ENCODE measurements at places on chromosomes 7 and 10.
A peak's percentile ranks its signal among the peaks of the same experiment; 100 is the strongest.

GRCh38 chr10:103921750-103922195, 3.8 kb upstream of the STN1 start:
- DNase-seq, result no peak

GRCh38 chr7:4132221-4132620, 549.9 kb upstream of the FOXK1 start:
- DNase-seq, result no peak

DNA sequence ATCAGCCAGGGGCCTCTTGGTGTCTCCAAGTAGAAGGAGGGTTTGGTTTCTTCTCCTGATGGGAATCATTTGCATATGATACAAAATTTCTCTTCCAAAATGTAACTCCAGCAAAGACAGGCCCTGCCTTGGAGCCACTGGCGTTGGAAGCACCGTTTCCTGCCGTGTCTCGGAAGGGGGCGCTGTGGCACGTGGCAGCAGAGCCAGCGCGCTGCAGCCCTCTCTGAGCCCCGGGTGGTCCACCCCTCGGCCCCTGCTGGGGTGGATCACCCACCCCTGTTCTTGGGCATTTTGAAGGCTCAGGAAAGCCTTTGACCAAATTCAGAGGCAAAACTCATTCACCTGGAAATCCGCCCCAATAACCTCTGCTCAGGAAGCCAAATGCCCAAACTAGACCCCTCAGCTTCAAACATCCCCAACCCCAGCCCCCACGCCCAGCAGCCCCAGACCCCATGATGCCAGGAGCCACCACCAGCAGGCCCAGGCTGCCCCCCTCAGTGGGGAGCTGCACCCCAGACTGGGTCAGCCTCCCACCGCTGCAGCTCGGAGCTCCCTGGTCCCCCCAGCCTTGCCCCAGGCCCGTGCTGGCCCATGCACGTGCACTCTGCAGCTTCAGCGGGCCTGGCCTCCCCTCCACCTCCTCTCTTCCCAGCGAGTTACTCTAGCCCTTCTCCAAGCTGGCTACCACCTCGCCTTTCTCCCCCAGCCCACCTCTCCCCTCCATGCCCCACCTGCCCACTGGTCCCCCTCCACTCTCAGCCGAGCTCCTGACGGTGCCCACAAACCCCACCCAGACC, 29.5 kb upstream of the ELFN1 start:
- DNase-seq, result no peak

- DNase-seq, result no peak
Observed at GRCh38 chr7:77791336-77791735, 6.9 kb downstream of the TMEM60 start.

GRCh38 chr7:2932402-2933251, 88.5 kb upstream of the GNA12 start:
- no peak for DNase-seq

DNA sequence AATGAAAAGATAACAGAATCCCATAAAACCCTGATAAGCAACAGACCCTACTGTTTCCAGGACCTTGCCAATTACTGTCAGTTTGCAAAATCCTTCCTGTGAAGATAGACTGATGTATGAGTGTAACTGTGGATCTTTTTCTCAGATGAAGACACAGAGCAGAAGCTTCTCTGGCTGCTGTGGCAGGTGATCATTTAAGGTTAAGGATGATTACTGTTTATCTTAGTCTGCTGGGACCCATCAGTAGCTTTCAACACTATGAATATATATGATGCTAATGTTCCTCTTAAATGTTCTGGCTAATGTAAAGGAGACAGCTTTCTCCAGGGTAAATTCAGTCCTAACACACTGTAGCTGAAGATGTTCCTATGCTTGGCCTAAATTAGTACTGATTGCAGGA, 56.0 kb upstream of the CTTNBP2 start:
- no peak for DNase-seq

GRCh38 chr10:104427989-104428388, 74.4 kb downstream of the CFAP58 start:
- no peak for DNase-seq

DNA sequence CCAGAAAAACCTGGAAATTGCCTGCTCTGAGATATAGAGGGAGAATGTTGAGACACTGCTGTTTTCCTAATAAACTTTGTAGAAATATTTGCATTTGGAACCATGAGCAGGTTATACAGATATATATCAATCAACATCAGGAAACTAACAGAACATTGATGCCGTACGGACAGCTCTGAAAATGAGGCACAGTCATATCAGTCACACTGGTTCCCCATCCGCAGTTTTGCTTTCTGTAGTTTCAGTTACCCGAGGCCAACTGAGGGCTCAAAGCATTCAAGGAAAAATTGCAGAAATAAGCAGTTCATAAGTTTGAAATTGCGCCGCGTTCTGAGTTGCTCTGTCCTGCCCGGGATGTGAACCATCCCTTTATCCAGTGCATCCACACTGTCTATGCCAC, 137.9 kb downstream of the KLF6 start:
- DNase-seq, result no peak

DNA sequence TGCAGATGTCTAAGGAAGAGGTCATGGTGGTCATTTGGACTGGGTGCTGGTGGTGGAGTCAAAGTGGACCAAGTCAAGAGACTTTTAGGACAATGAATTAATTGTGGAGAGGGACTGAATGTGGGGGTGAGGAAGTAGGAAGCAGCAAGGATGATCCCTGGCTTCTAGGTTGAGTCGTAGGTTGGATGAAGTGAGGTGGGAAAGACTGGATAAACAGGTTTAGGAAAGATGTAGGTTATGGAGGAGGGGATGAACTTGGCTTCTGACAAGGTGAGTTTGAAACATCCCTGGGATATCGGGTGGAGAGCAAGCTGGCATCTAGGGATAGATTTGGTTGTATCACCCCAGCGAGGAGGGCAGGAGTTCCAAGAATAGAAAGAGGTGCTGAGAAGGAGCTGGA, 7.6 kb downstream of the SEMA4G start:
- DNase-seq, result no peak

DNA sequence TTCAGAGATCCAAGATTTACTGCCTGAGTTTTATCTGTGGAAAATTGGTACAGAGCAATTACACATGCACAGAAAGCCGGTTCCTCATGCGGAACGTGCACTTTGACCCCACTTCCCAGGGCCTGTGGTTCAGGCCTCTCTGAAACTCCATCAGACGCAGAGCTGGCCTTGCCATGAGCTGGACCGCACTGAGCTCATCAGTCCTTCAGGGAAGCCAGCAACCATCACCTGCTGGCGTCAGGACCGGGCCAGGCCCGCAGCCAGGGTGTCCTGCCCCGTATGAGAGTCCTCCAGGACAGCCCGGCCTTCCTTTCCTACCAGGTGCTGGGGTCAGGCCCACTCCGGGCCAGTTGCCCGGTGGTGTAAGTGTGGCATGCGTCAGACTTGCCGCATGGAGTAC, 446.5 kb upstream of the FOXK1 start:
- DNase-seq, result no peak

GRCh38 chr7:77465256-77465655, 49.1 kb upstream of the GSAP start:
- DNase-seq, result no peak

DNA sequence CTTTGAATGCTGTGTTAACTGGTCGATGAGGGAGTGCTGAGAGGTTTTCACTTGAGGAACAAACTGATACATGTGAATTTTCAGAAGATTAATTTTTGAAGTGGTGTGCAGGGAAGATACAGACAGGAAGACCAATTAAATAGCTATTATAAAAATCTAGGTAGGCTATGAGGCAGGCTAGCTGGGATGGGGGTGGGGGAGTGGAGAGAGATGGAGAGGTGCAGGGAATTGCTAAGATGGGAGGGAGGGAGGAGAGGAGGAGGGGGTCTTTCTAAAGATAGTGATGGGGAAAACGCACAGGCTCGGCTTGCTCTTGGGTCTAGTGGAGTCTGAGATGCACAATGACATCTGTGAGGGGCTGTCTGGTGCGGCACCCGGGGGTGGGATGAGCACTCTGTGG, 15.2 kb downstream of the ATXN7L1 start:
- no peak for DNase-seq

GRCh38 chr7:85600395-85600794, 413.5 kb upstream of the SEMA3D start:
- DNase-seq, result no peak

DNA sequence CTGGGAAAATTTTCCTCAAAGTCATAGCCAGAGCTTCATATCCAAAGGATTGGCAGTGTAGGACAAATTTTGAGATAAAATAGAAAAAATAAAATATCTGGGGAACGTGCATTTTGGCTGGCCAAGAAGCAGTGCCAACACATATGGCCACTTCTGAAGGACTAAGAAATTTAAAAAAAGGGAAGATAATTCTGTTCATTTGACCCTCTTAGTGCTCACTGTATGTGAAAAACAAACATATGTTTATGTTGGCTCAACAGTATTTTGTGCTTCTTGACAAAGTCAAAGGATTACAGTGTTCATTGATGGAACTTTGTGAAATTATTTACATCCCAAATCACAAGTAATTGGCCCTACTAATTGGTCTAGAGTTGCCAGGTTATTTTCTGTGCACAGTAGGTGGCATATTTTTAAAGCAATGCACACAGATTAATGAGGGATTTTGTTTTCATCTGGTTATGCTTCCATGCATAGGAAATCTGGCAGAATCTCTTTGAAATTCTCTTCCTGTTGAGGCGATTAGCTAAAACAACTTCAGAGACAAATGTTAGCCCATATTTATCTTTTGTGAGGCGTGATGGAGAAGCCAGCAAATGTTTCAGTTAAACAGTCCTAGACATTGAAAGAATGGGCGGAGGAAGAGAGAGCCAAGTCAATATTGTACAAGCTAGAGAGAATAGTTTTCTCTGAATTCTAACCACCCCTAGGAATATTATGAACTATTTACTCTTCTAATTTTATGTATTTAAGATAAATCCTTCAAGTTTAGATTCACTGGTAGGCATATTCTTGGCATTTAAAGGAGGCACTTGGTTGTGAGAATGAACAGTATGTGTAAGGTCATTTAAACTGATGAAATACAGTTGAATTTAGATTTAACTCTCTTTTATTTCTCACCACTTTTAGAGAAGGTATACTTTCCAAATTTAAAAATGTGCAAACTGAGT, 237.7 kb upstream of the MBL2 start:
- no peak for DNase-seq

DNA sequence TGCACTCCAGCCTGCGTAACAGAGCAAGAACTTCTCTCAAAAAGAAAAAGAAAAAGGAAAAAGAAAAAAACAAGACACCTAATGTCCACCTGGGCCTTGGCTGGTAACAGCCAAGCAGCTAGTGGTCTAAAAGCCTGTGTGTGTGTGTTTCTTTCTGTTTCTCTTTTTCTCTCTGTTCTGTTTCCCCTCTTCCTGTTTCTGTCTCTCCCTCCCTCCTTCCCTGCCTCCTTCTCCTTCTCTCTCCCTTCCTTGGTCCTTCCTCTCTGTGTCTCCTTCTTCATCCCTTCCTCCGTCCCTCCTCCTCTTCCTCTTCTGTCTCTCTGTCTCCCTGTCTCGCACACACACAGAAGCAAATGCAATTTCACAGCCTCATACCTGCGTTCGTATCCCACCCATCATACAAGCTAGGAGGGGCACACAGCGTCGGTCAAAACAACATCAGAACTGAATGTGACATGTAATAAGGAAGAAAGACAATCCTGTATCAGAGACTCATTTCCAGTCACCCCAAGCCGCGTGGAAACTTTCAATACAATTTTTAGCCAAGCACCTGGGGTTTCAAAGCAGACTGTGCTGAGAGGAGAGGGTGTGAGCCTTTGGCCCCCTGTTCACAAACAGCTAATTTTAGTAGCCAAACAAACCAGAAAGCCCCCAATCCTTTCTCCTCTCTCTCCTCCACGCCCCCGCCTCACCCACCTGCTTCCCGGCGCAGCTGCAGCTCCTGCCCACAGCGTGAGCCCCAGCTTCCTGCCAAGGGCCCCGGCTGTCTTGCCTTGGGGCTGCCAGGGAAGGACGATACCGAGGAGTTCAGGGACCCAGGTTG, 50.2 kb upstream of the GNA12 start:
- DNase-seq, result no peak

DNA sequence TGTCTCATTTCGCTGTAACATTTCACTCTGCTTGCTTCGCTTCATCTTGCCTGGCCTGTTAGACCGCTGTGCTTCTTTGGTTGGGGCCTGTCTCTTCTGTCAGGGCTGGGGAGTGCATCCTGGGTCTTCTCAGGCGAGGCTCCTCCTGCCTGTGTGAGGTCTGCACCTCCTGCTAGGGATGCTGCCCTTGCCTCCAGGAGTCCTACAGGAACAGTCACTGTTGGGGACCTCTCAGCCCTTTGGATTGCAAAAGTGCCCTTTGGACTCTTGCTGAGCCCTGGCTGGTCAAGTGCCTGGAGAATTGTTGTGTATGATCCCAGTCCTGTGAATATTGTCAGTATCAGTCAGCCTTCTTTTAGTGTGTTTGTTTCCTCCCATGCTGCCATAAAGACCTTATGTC, 84.1 kb downstream of the MDFIC start:
- no peak for DNase-seq

DNA sequence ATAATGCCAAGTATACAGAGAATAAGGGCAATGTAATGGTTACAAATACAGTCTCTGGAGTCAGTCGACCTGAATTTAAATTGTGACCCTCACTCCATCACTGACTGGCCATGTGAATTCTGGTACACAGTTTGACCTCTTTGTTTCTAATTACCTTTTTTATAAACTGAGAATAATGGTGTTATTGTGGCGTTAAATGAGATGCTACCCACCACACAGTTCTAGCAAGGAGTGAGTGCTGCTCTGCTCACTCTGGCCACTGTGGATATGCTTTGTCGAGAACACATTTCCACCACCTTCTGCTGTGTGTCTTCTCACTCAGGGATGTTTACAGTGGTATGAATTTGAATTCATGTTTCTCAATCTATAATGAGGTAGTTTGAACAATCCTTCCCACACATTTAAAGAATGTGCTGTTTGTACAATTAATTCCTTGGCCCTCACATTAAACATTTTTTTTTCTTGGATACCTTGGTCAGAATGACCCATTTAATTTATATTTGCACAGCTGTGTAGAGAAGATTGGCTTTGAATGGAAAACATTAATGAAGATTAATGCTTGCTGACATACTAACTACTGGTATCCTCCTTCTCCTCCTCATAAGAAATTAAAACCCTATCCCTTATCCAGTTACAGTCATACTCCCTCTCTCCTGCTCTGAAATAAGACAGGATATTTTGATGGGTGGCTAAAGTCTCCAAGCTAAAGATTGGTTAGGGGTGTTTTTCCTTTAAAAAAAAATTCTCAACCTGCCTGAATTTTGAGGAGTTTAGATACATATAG, 42.4 kb downstream of the PLCE1 start:
- DNase-seq, result no peak

- peak; percentile 2 for DNase-seq
Observed at GRCh38 chr7:122790132-122790531, 87.4 kb upstream of the RNF148 start.

GRCh38 chr10:127320176-127320575, 123.8 kb upstream of the INSYN2A start:
- peak; percentile 22 for DNase-seq

GRCh38 chr7:92485267-92485892, 7.6 kb upstream of the ERVW-1 start:
- no peak for DNase-seq

GRCh38 chr7:77897004-77897547, 98.5 kb downstream of the PHTF2 start:
- no peak for DNase-seq

- peak; percentile 42 for DNase-seq
Observed at GRCh38 chr7:148503900-148504487, 86.6 kb upstream of the C7orf33 start.

GRCh38 chr7:149156898-149157297, 9.6 kb downstream of the ZNF398 start:
- DNase-seq, result no peak
